Metanephros (tissue), 2 donors: ENCODE measurements at places on chromosomes 11 and 22. TPM values are rescaled to one million over a fixed set of nuclear protein-coding genes. Genes with fewer than 3 reads are reported as not detected.

Gene TMEM258
- 117 TPM for total RNA-seq

Gene HEPN1
- not detected for total RNA-seq

Gene RIC3
- total RNA-seq, result 11.2 TPM

Gene NPAS4
- 3.1 TPM for total RNA-seq

Gene SYT12
- 0.18 TPM for total RNA-seq

Gene TMEM191C
- total RNA-seq, result 1.5 TPM

Gene SLC22A8
- total RNA-seq, result 10.3 TPM
